RWPE2 (cell line): ENCODE measurements at places on chromosomes 7 and 10.

- no peak for DNase-seq
Measured at GRCh38 chr7:100087055-100087750, 1.6 kb upstream of the COPS6 start.

- DNase-seq, result no peak
Measured at GRCh38 chr10:83448013-83448412, 691.3 kb upstream of the GHITM start.

DNA sequence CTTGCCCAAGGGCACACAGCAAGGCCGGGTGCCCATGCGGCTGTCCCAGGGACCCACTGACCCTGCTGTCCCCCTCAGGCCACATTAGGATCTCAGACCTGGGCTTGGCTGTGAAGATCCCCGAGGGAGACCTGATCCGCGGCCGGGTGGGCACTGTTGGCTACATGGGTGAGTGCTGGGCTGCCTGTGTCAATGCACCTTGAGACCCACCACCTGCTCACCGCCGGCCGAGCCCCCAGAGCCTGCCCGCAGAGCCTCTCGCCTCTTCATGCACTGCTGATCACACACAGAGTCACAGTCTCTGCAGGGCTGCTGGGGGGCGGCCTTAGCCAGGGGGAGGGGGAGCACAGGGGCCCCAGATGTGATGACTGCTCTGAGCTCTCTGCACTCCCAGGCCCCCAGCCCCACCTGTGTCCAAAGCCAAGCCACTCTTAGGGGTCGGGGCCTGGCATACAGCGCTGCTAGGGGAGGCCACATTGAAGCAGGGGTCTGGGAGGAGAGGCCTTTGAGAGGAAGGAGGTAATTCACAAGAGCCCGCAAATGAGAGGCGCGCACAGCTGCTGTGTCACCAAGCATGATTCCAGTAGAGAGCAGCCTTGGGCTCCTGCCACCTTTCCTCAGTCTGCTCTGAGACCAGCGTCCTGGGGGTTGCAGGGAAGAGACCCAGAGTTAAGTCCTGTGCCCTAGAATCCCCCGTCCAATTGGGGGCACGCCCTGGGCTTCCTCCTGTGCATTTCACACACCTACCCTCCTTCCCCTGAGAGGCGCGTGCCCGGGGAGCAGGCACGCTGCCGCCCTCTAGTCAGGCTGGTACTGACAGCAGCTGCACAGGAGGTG is 100.4 kb downstream of the RGS10 start:
- DNase-seq, result no peak

GRCh38 chr7:37786741-37787569 is 61.4 kb upstream of the NME8 start:
- DNase-seq, result no peak

- no peak for DNase-seq
Measured at GRCh38 chr7:17054206-17054605, 172.4 kb upstream of the AGR3 start.

DNA sequence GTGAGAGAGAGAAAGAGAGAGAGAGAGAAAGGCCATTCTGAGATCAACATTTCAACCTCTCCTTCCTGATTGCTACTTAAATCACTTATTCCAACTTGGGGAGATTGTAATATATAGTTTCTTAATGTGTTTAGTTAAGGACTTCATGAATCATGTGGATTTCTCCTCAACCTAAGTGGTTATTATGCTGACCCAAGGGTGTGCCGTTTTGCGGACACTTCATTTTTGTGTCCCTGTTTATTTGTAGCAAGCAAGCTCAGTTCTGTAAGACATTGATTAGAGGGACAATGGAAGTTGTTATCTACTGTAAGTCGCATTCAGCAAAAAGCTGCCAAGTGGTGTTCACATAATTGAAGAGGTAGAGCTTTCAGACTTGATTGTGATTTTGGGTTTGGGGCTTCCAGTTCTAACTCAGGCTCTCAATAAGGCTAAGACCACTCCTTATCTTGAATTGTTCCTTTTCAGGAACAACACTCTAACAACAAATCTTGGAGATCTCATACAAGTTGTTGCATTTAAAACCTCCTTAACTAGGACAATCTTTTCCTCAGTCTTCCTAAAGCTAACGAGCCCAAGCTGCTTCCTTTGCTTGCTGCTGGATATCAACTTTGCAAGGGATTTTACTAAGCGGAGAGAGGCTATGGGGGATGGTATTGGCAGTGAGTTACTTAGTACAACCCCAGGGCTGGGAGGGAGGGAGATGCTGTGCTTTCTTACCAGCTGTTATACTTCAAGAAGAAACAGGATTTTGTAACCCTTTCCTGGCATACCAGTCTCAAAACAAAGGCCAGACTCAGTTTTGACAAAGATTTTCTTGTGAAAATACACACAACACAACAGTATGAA is 19.8 kb upstream of the COL1A2 start:
- DNase-seq, result no peak

- DNase-seq, result no peak
Measured at GRCh38 chr10:90746829-90747228, 111.0 kb downstream of the HTR7 start.

DNA sequence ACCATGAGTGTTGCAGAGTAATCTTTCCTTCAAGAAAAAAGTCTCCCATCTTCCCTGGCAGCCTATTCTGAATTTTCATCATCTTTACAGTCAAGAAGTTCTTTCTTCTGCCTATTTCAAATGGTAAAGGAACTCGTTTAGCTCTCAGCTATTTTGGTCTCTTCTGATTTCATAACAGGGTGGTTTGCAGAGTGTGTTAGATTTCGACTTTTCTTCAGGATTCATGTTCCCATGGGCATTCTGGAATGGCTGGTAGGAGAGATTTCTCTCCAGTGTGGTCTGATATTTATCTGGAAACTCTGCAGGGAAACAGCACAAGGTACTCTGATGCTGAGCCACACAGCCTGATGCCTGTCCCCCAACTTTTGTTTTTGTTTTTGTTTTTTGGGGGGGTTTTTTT is 111.1 kb upstream of the FAM171A1 start:
- DNase-seq, result no peak

DNA sequence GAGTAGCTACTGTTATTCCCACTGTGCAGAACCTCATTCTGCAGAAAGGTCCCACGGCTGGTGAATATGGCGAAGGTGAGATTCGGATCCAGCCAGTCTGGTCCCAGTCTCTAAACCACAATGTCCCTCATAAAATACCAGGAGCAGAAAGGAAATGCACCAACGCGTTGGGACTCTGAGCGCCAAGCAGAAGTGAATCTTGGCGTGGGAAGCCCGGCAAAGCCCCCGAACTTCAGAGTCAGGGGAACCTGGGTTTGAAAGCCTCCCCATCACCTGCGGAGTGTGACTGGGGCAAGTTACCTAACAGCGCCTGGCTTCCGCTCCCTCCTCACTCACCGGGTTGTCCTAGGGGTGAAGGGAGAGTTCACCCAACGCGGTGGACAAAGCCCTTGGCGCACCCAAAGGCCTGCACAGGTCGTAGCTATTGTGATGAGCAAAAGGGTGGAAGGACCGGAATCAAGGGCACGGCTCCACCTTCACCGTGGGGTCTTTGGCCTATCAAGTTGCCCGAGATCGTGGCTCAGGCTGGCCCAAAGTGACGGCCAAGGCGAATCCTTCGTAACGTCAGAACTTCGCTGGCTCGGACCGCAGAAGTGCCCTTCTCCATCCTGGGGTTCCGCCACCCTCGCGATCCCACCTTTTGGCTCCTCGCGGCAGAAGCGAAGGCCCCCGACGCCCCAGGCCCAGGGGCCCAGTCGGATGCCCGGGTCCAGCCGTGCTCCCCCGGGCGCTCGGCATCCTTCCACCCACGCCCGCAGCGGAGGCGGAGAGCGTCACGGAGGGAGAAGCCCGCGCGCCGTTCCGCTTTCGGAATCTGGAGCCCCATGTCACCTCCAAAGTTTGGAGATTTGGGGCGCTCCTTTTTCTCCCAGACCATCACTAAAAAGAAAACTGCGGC is 811 bp downstream of the RGS10 start:
- DNase-seq, result no peak

GRCh38 chr7:97801108-97801507 is 69.2 kb downstream of the TAC1 start:
- no peak for DNase-seq

- no peak for DNase-seq
Measured at GRCh38 chr7:159136442-159136841, 8.2 kb downstream of the VIPR2 start.

DNA sequence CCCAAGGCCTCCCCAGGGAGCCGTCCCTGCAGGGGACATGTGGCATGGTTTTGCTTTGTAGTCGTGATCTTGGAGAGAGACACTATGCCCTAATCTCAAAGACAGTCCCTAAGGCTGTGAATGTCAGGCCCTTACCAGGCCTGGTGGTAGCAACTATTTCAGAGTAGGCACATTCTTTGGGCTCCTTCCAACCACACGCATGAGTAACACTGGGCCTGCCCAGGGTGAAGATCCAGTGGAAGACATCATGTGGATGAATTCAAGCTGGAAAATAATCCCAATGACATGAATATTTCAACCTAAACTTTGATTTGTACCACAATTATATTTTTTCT is 39.5 kb upstream of the INSIG1 start:
- DNase-seq, result no peak

- no peak for DNase-seq
Measured at GRCh38 chr7:42085531-42085930, 151.5 kb downstream of the GLI3 start.
